ENCODE measurements at places on chromosomes 6 and 20.
A peak's percentile ranks its signal among the peaks of the same experiment; 100 is the strongest.

- DNase-seq: peak; percentile 13
Measured at GRCh38 chr6:15626878-15627674, 35.8 kb downstream of the DTNBP1 start.

DNA sequence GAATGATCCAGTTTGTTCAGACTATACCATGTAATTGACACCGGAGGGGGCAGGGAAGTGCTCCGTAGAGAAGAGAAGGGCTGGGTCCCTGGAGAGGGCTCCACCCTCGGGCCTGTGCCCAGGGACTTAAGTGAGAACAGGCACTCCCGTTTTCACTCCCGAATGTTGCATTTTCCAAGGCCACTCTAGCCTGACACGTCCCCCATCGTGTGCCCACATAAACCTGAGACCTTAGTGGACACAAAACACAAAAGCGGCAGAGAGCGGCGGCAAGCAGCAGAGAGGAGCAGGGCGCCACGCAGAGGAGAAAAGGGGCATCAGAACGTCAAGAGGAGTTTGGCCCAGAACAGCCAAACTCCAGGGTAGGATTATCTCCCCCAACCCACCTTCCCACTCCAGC is 1405.1 kb downstream of the GRIK2 start:
- DNase-seq: no peak

- no peak for DNase-seq
Measured at GRCh38 chr20:60469829-60470228, 511.6 kb downstream of the CDH26 start.

GRCh38 chr6:72811971-72812421 is 190.1 kb downstream of the KCNQ5 start:
- peak; percentile 32 for DNase-seq

DNA sequence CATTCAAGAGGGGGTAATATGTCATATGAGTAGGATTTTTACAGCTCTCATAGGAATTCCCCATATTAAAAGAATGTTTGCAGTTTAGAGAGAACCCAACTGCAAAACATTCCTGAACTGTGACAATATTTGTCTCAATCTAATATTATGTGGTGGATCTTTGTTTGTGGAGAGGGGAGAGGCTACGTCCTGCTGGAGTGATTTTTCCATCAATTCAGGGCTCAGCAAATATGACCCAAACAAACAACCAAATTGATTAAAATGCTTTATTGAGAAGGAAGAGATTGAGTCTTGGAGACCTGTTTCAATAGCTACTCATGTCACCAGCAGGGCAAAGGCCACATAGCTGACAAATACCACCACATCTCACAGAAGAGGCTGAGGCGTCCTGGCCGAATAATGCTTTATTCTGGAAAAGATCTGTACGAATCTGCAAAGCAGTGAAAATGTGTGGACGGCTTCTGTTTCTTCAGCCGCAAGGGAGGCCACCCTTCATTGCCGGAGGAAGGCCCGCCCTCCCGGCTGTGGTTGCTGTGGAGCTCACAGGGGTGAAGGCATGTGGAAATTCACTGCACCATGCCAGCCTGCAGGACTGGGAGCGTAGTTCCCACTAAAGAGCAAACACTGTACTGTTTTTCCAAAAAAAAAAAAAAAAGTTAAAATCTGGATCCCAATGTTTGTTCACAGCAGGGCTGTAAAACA is 89.7 kb upstream of the QKI start:
- DNase-seq: peak; percentile 36

GRCh38 chr6:157711060-157711459 is 112.0 kb upstream of the SNX9 start:
- DNase-seq: no peak

GRCh38 chr6:11760015-11760473 is 18.6 kb downstream of the ADTRP start:
- DNase-seq: no peak

DNA sequence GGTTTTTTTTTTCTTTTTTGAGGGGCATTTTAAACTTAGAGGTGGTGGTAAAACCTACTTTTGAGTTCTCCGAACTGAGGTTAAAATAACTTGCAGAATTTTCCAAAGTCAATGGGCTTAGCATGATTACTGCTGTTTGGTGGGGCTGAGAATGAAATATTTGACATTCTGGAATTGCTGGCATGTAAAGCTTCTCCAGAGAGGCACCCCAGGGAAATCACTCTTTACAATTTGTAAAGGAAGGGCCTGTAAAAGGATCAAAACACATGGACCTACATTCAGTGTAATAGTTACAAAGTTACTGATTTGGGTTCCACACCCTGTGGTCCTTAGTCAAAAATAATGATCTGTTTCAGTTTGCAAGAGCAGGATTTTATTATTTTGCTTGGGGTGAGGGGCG is 5.5 kb downstream of the FAM217B start:
- no peak for DNase-seq

DNA sequence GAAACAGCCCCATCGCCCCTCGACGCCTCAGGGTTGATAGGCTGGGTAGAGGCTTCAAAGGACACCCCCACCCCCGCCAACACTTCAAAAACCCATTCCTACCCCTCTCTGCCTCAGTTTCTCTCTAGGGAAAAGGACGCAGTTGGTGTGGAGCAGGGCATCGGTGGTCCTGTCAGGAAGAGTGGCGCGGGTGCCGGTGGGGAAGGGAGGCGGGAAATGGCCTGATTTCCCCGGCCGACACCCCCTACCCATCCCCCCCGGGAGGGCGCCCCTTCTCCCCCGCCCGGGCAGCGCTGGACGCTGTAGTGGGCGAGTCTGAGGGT is 367 bp downstream of the NRSN2 start:
- DNase-seq: no peak

DNA sequence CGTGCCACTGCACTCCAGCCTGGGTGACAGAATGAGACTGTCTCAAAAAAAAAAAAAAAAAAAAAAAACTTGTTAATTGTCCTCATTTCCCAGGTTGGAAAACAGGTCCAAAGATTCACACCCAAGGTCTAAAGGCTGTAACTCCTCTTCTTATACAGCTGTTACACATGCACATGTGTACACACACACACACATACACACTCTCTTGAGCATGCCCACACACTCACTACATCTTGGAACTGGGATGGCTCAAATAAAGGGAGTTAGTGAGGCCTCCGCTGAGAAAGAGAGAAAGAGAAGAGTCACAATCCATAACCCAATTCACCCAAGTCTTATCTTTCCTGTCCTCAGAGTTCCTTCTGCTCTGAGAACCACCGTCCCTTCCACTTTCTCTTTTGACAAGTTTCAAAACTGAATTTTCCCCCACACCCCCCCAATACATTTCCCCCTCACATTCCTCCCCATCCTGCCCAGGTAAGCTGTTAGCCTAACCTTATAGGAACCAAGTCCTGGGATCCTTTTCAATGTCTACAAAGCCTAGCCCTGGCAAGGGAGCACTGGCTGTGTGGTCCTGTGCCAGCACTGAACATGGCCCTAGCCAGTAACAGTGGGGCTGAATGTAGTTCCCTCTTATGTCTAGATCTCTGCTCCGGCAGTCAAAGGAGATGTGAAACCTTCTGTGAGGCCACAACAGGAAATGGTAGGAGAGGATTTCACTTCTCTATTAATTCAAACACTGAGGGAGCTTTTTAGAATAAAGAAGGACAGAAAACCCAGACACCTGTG is 3.2 kb upstream of the HLA-DMB start:
- DNase-seq: no peak

- DNase-seq: no peak
Measured at GRCh38 chr6:15259766-15260098, 13.9 kb downstream of the JARID2 start.

- peak; percentile 76 for DNase-seq
Measured at GRCh38 chr20:25496968-25497401, 88.3 kb downstream of the NINL start.

DNA sequence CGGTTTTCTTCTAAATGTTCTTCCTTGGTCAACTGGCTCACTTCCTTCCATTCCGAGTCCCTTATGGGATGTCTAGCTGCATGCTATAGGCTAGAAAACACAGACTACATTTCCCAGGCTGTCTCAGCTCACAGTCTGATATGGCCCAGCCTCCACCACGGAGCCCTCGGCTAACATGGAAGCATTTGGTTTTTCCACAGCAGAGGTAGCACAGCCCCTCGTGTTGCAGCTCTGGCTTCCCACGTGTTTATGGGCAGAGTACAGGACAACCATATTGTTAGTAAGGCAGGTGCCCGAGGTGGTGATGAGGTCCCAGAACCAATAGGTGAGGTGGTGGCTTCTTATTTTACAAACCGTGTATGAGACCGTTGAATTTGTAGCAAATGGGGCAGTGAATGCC is 8.7 kb downstream of the GPLD1 start:
- no peak for DNase-seq
